ENCODE measurements at places on chromosomes 12 and 14.

GRCh38 chr14:88005978-88006851, 1.3 kb downstream of the GPR65 start:
- DNase-seq, result peak; percentile 83

DNA sequence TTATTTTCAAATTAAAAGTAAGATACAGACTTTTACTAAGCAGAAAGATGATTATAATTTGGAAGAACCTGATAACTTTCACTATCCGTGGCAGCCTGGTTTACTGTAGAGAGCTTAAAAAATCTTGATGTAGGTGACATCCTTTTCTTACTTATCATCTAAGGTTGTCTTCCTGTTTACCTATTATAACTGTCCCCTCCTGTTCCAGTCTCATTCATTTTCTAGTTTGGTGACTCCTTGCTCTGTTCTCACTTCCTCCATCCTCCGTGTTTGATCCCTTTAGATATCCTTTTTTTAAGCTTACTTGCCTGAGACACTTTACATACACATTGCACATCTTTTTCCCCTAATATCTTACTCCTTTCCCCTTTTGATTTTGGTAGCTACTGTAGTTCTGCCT, 27.5 kb downstream of the CCDC91 start:
- no peak for DNase-seq

- DNase-seq, result no peak
Observed at GRCh38 chr14:102530828-102531478, 21.4 kb upstream of the ANKRD9 start.

DNA sequence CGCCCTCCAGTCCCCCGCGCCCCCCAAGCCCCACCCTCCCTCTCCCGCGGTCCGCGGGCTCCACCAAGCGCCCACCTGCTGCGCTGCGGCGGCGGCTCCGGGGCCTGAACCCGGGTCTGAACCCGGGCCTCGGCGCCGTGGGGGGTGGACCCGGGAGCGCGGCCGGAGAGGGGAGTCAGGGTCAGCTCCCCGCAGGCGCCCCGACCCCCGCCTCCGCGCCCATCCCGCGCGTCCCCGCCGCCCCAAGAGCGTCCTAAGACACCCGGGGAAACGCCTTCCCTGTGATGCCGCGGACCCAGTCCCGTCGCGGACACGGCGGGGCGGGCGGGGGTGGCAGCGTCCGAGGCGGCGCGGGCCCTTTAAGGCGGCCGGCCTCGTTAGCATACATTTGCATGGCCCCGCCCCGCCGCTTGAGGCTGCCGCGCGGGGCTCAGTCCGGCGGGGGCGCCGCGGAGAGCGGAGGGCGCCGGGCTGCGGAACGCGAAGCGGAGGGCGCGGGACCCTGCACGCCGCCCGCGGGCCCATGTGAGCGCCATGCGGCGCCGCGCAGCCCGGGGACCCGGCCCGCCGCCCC, at the start of gene MMP17:
Gene MMP17, plus strand, starts transcription at position 433 of the 574 bp plus-strand sequence. Its CDS starts 102 bp downstream, at position 535.
- DNase-seq, result peak; percentile 31

DNA sequence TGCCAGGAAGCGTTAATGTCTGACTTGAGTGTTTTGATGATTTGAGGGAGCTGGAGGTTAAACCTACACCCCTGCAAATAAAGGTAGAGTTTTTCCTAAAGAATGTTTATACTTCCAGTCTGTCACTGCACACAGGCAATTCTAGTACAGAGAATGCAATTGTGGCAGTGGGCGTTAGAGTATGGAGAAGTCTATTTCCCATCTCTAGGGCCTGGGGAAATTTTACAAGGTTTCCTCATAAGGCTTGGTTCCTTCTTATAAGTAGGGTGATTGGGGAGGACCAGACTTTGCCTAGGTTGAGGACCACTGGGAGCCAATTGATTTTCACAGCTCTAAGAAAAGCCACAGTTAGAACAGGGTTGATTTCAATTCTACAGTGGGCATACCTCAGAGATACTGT, 44.3 kb downstream of the IFNG start:
- DNase-seq, result no peak

DNA sequence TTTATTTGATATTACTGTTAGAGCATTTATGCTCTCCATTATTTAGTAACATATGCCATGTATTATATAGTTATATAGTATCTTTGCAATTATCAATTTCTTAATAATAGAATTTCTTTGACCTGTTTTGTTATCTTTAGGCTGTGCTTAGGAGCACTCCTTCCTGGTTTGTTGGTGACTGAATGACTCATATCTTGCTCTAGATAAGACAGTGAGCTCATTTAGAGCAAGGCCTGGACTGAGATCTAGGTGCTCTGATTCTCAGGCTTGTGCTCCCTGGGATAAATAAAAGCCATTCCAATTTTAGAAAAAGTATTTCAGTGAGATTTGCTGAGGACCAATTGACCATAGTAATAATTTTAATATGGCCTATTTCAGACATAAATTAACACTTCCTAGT, 951.2 kb downstream of the FLRT2 start:
- DNase-seq, result no peak

DNA sequence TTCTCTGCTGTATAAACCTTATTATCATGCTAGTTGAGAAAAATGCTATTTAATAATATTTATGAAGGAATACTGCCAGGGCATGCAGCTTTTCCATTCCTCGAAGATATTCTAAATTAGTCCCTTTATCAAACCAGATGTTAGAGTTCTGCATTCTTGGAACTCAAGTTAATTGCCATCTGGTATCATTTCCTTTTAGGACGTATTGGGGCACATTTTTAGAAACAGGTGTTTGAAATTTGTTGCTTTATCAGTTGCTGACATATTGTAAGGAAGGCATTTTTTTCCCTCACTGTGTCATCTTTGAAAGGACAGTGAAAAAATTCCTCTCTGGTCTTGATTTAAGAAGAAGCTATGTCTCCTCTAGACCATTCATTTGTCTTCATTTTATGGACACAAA, 471.2 kb upstream of the PRICKLE1 start:
- DNase-seq, result no peak

- DNase-seq, result no peak
Observed at GRCh38 chr14:22537436-22538310, 51.4 kb downstream of the DAD1 start.

GRCh38 chr12:13112968-13113367, 9.5 kb upstream of the GSG1 start:
- DNase-seq, result no peak

DNA sequence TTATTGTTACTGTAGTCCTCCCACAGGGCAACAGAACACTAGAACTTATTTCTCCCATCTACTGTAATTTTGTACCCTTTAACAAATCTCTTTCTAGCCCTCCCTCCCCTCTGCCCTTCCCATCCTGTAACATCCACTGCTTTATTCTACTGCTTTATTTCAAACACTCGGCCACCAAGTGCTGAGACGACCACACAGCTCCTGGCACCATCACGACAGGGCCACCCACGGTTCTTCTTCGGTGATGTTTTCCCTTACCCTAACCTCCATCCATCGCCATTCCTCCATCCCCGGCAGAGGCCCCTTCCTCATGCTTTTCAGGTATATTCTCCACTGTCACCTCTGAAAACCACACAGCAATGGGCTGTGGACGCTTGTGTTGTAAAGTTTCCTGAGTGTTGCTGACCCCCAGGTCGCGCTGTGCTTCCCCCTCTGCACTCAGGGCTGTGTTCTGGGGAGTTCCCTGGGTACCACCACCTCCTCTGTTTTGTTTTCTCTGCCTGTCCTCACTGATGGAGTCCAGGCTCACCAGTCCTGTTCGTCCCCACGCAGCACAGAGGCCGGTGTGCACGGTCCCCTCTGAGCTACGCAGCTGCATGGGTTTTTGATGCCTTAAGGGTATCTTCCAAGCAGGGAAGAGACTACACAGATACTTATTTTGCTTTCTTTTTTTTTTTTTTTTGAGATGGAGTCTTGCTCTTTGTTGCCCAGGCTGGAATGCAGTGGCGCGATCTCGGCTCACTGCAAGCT, 207.2 kb upstream of the TMEM132C start:
- no peak for DNase-seq

GRCh38 chr12:64998371-64999147, 122.5 kb downstream of the WIF1 start:
- no peak for DNase-seq

DNA sequence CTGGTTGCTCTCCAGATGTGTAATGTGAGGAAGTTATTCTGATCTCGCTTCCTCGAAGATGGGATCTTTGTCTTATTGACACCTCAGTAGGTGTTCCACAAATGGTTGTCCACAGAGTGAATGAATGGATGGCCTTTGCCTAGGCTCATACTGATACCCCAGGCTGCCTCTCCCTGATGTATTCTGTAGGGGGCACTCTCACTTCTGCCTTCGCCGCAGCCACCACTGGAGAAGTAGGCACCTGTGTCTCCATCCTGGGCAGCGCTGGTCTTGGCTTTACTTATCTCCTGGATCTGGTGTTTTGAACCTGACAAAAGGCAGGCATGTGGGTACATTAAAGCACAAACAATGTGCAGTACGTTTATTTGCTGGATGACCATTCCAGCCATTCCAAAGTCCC, 82.1 kb downstream of the ZFP36L1 start:
- DNase-seq, result no peak

GRCh38 chr12:54053751-54054741, at the start of gene HOXC4:
Gene HOXC4, plus strand, starts transcription at chr12:54053835. Its CDS starts 88 bp downstream, at chr12:54053923.
- DNase-seq, result no peak

GRCh38 chr12:111368291-111368787, 556 bp downstream of the PHETA1 start:
- peak; percentile 13 for DNase-seq

GRCh38 chr14:83607682-83608081, 1922.3 kb upstream of the FLRT2 start:
- DNase-seq, result no peak

DNA sequence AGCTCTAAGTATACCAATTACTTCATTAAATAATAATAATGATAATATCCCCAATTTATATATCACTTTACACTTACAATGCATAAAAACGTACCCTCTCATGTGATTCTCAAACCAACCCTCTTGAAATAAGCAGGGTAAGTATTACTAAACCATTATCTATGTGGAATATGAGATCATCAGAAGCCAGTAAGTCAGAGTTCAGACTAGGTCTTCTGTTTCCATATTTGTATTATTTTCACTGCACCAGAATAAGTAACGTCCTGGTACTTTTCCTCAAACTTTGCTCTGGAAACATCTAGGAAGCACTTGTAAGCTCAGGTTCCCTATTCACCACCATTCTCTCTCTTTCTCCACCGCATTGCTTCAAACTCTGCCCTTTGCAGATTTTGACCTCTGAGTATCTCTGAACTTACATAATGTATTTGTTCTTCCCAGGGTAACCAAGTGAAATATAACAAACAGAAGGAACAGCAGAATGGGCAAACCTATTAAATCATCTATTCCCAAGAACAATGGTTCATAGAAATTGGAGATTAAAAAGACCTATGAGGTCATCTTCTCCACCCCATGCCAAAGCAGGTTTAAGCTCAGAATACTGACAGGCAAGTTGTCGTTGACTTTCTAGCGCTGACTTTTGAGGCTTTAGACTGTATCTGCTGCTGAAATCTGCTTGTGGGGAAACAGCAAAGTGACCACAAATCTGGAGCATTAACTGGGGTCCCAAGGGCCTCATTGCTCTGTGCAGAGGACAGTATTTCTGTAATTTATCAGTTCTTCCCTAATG, 161.3 kb upstream of the FAR2 start:
- no peak for DNase-seq

DNA sequence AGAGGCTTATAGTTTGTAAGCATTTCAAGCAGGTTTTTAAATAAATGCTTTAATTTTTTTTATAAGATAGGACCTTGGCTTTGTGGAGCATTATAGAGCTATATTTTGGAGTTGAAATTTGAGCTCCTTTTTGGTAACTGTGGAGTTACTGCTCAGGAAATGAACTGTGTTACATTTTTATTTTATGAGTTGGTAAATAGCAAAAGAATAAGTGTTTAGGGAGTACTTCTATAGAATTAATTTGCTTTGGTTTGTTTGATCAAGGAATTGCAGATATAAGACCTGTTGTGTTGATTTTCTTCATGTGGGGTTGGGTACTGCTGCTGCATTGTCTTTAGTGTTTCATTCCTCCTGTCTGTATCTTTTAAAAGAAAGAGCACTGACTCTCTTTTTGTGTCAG, 3.5 kb downstream of the ATP2A2 start:
- DNase-seq, result no peak

DNA sequence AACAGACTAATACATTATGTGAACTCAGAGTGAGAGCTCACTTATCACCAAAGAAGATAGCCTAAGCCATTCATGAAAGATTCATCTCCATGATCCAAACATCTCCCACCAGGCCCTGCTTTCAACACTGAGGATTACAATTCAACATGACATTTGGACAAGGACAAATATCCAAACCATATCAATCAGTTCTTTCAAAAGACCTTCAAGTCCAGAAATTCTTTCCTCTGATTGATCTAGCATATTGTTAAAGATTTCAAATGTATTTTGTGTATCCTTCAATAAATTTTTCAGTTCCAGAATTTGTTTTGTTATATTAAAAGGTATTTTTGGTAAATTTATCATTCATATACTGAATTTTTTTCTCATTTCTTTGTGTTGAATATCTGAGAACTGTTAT, 1055.8 kb downstream of the SLC6A15 start:
- DNase-seq, result no peak

DNA sequence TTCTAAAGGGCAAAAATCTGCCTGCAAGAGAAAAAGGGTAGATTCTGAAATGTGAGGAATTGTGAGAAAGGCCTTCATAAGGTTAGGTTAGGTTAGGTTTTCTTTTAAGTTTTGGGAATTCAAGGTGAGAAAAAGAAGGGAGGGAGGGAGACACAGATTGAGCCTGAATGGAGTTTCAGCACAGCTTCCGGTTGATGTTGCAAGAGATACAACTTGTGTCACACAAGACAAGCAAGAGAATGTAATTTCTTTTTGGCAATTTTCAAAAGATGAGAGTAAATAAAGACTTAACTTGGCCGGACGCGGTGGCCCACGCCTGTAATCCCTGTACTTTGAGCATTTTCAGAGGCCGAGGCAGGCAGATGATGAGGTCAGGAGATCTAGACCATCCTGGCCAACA, 63.8 kb downstream of the CPSF2 start:
- no peak for DNase-seq

- peak; percentile 90 for DNase-seq
Observed at GRCh38 chr12:53352331-53353256, 16.4 kb upstream of the SP7 start.

- DNase-seq, result no peak
Observed at GRCh38 chr12:87930033-87930432, 99.2 kb downstream of the C12orf50 start.

DNA sequence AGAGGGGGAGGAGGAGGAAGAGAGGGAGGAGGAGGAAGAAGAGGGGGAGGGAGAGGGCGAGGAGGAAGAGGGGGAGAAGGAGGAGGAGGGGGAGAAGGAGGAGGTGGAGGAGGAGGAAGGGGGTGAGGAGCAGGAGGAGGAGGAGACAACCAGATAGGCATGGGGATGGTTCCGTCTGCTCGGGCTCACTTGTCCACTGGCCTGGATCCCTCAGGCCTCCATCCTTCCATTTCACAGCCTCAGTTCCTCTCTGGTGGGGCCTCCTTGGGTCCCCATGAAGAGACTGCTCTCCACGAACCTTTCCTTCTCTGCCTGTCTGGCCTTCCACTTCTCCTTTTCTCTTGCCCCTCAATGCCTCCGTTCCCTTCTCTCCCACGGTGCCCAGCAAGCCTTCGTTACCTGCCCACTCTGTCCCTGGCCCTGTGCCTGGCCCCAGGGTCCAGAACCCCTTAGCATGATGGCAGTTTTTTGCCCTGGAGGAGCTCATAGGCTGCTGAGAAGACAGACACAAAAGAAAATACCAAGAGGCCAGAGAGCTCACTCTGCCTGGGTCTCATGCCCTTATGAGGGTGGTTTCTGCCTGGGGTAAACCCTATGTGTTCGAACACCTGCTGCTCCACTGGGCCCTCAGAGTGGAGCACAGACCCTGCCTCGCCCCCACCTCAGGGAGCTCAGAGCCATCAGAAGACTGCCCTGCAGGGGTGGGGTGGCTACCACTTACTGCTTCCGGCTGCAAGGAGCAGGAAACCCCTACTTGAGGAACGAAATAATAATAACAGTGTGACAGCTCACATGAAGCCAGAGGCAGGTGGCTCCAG, 11.7 kb upstream of the CACNA2D4 start:
- no peak for DNase-seq

Data from activated CD4-positive, alpha-beta memory T cell treated with anti-CD3 and anti-CD28 coated beads for 36 hours (primary cell).